ENCODE measurements at places on chromosomes 13 and 19. TPM values are rescaled to one million over a fixed set of nuclear protein-coding genes. Genes with fewer than 3 reads are reported as not detected.

NKPD1 gene
- not detected for total RNA-seq

SYNGR4 gene
- not detected for total RNA-seq

EXOC3L2 gene
- not detected for total RNA-seq

GRCh38 chr19:14400951-14401431, 18.1 kb downstream of the DDX39A start:
- peak; percentile 41 for DNase-seq

DNA sequence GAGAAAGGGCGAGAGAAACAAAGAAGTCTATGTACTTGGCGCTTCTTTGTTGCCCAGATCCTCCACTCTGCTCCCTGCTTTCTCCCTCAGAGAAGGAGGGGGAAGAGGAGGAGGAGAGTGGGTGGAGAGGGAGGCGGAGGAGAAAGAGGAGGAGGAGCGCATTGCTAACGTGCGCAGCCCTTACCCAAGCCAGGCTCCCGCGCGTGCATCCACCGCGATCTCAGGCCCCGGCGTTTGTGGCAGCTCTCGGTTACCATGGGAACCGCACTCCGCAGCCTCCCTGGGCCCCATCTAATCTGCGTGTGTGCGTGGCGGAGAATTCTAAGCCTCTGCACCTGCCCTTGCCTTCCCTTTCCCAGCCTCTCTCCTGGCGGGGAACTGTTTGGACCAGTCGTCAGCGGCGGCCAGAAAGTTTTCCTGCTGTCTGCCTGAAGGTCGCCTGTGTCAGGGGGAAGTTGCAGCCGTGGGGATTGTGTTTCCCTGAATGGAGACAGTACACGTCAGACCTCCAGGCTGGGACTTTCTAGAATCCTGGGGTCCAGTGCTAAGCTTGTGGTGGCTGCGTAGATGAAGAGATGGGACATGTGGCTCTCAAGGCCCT, at the start of gene ERICH6B:
Gene ERICH6B, minus strand, starts transcription at position 239 of the 601 bp plus-strand sequence. CDS start 18,734 bp downstream, outside the sequence.
- DNase-seq = peak; percentile 23

- DNase-seq = peak; percentile 68
Measured at GRCh38 chr13:106533943-106534638, 1.4 kb downstream of the EFNB2 start.

- no peak for DNase-seq
Measured at GRCh38 chr13:32159137-32159869, 127.7 kb downstream of the FRY start.

FPR1 gene
- total RNA-seq = 3.8 TPM

PNMA8B gene
- not detected for total RNA-seq

SPART gene
- total RNA-seq = 52.2 TPM

DNA sequence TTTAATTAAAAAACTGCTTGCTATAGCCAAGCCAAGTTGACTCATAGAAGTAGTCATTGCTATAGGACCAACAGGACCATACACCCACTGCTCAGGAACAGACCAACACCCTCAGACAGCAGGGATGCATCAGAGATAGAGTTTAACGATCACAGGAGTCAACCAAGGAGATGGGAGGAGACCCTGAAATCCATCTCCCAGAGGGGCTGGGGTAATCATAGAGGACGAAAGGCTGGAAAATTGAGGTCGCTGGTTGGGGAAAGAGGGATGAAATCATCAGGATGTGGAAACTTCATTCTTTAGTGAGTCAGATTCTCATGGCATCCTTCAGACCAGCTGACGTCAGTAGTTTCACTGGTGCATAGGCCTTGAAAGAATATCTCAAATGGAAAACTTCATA, 160.4 kb upstream of the GPC6 start:
- peak; percentile 7 for DNase-seq

- DNase-seq = no peak
Measured at GRCh38 chr19:4157164-4157563, 3.7 kb downstream of the CREB3L3 start.

GSX1 gene
- total RNA-seq = not detected

PBX4 gene
- 0.94 TPM for total RNA-seq

NLRP5 gene
- total RNA-seq = not detected

Data from M059J (cell line).